ENCODE measurements at places on chromosomes 16 and 17.

GRCh38 chr17:30225112-30225511 is 10.4 kb downstream of the SLC6A4 start:
- no peak for DNase-seq

DNA sequence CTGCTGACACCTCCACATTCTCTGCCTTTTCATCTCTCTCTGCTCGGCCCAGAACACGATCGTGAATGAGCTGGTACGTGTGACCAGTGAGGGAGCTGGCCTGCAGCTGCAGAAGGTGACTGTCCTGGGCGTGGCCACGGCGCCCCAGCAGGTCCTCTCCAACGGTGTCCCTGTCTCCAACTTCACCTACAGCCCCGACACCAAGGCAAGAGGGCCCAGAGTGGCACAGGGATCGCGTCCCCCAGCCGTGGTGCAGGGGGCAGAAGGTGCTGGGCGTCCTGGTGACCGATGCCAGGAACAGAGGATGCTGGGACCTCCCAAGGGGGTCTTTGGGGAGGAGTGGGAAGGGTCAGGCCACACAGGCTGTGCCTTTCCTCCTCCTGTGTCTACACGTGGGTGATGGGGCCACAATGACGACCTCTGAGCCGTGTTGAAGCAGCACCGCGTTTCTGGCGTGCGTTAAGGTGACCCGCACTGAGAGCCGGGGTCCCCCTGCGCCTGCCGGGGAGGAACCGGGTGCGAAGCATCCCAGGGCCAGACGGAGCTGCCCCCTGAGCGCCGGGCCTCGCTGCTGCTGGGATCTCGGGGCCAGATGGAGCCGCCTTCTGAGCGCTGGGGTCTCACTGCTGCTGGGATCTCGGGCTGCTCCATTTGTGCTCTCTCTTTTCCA is 17.4 kb downstream of the GAA start:
- no peak for DNase-seq

DNA sequence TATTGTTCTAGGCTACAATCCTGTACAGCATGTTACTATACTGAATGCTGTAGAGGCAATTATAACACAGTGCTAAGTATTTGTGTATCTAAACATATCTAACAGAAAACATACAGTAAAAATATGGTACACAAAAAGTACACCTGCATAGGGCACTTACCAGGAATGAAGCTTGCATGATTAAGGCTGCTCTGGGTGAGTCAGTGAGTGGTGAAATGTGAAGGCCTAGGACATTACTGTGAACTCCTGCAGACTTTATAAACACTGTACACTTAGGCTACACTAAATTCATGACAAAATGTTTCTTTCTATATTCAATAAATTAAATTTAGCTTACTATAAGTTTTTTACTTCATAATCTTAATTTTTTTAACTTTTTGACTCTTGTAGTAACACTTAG is 37.1 kb downstream of the AMFR start:
- DNase-seq, result no peak

DNA sequence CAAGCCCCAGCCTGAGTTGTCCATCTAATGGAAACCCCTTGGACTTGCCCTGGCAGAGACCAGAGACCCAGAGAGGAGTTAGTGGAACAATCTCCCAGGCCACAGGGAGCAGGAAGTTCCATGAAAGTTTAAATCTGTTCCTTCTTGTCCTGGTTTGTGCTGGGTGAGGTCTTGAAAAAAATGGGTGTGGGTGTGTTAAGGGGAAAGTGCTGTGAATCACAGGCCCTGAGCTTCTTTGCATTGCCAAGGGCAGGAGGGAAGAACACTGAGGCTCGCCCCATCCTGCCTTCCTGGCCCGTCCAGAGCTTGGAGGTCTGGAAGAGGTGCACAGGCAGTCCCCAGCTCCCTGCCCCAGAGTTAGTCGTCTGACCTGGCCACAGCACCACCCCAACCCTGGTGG is 2.3 kb downstream of the ADORA2B start:
- no peak for DNase-seq
